ENCODE measurements at places on chromosomes 4 and X. TPM values are rescaled to one million over a fixed set of nuclear protein-coding genes. Genes with fewer than 3 reads are reported as not detected.

GRCh38 chrX:56783450-56783831 is 54.4 kb downstream of the NBDY start:
- DNase-seq: no peak

- DNase-seq: no peak
Measured at GRCh38 chrX:129445436-129445835, 77.9 kb downstream of the SMARCA1 start.

DNA sequence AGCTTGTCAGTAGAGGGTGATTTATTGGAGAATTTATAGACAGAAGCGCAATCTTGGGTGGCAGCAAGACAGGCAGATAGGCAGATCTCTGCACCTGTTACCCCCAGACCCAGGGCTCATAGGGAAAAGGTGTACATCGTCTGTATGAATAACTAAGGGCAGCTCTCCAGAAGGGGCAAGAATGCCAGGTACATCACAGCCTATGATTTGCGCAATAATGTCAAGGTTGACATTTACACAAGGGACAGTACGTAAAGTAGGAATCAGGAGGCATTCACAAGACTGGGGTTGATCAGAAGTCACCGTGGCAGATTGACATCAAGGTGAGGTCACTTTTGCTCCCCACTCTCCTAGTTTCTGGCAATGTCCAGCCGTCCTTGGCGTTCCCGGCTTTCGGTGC is 524.1 kb downstream of the TRIML1 start:
- no peak for DNase-seq

GRCh38 chr4:85780664-85781063 is 305.7 kb downstream of the ARHGAP24 start:
- DNase-seq: peak; percentile 7

DNA sequence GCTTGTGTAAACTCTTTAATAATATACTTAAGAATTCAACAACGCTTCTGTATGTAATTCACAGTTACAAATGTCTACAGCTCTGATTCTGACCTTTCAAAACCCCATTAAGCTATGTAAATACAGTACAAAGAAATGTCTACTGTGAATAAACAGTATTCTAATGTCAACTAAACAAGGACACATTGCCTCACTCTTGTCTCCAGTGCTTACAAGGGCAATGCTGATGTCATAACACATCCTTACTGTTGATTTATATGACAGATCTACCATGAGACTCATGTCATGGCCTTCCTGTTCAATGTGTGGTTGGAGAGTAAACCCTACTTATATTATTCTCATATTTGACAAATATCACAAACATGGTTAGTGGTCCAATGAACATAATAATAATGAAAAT is 256.1 kb upstream of the ADGRL3 start:
- DNase-seq: no peak

DNA sequence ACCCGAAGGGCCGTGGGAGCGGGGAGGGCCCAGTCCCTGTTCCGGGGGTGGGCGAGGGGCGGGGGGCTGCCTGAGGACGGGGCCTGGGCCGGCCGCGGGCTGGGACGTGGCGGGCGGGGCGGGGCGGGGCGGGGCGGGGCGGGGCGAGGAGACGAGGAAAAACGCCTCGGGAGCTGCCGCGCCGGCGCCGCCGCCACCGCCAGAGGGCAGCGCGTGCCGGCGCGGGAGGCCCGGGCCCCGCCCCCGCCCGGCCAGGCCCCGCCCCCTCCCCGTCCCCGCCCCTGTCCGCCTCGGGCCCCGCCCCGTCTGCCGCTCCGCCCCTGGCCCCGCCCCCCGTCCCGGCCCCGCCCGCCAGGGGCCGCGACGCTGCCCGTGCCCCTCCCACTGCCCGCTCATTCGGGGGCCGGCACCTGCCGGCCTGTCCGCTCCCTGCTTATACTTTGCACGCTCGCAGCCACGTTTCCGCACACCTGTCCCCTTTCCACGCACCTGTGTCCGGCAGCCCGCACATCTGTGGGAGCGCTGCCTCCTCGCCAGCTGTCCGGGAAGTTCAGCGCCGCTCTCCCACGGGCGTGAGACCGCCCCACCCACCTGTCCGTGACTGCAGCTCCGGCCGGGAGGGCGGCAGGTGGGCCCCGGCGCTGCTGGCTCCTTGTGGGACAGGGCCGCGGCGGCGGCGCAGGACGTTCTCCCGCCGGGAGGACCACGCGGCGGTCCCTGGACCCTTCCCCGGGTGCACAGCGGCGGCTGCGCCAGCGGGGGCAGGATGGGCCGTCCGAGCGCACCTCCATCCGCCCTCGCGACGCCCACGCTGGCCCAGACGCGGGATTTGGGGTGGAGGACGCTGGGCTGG is 1.7 kb upstream of the FGFRL1 start:
- DNase-seq: peak; percentile 17

The HSPA4L gene
- 8.8 TPM for total RNA-seq

The TENM3 gene
- total RNA-seq: 54.1 TPM

The CHM gene
- total RNA-seq: 13.5 TPM

Data from HT1080 (cell line).